ENCODE measurements at places on chromosomes 12 and 14.

DNA sequence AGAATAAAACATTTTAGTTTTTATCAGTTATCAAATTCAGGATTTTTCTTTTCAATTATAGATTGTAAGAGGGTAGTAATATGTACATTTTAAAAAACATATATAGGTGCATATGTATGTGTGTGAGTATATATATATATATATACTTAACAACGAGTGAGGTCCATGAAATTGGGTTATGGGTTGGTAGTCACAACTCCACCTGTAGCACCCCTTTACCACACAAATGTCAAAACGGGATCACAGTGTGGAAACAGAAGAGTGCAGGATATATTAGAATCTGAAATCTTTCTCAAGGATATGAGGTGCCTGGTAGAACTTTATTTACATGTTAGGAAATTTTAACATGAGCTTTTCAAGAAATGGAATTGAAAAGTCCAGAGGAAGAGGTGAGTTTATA, 31.3 kb downstream of the MIA2 start:
- DNase-seq: no peak

DNA sequence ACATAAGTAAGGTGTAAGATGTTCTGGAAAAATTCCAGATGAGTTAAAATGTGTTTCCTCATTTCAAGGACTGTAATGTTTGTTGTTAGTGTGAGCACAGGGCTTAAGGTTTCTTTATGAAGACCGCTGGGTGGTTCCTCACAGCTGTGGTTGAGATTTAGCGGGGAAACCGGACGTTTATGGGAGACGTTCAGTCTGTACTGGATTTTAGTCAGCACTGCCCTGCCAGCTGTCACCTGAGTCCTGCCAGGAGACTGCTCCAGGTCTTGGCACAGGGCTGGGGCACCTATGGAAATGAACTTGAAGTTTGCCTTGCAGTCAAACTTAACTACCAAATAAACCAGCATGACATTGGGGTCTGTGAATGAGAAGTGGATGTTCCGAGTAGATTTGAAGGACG, 555.2 kb downstream of the DIO2 start:
- no peak for DNase-seq

- DNase-seq: no peak
Measured at GRCh38 chr14:72986857-72987256, 40.0 kb downstream of the ZFYVE1 start.

GRCh38 chr12:115519359-115519758, 758.1 kb downstream of the MED13L start:
- no peak for DNase-seq

GRCh38 chr12:71315328-71315985, 124.1 kb upstream of the LGR5 start:
- DNase-seq: no peak

DNA sequence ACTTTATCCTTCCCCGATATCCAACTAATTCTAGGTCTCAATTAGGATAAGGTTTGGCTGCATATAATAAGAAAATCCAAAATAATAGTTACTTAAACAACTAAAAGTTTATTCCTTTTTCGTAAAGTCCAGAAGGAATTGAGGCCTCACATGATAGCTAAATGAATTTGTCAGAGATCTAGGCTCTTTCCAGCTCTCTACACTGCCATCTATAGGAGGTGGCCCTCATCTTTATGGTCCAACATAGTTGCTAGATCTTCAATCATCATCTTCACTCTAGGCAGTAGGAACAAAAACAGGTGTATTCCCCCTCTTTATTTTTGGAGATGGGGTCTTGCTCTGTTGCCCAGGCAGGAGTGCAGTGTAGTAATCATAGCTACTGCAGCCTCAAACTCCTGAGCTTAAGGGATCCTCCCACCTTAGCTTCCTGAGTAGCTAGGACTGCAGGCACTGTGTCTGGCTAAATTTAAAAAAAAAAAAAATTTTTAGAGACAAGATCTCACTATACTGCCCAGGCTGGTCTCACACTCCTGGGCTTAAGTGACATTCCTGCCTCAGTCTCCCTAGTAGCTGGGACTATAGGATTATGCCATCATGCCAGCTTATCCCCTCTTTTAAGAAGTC, 46.5 kb upstream of the SAV1 start:
- DNase-seq: no peak

- DNase-seq: no peak
Measured at GRCh38 chr14:100589071-100589759, 2.0 kb upstream of the BEGAIN start.

- no peak for DNase-seq
Measured at GRCh38 chr14:33068040-33068439, 129.4 kb downstream of the NPAS3 start.

DNA sequence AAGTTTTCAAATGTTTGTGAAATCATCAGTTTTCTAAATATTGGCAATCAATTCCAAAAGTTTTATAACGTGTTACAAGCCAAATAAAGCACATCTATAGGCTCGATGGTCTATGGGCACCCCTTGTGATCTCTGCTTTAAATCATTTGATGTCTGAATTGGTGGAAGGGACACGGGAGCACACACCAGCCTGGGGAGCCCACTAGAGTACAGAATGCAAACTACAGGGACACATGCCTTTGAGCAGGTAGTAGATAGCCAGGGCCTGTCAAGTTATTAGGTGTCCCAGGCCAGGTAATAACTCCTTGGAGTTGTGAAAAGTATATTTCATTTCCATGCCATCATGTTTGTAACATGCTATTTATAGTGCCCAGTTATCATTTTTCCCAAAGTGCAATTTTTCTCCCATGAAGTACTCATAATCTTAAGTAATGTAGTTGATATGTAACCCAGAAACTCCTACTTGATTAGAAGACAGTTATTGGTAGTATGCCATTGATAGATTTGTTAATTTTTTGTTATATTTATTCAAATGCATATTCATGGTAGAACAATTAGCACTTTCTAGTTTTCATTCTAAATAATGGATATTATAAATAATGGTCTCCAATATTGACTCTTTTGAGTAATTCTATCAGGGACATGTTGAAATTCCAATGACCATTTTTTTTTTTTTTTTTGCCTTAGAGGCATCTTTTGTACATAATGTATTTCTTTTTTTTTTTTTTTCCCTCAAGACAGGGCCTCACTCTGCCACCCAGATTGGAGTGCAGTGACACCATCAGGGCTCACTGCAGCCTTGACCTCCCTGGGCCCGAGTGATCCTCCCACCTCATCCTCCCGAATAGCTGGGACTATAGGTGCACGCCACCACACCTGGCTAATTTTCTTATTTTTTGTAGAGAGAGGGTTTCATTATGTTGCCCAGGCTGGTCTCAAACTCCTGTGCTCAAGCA, 96.9 kb upstream of the FGD4 start:
- no peak for DNase-seq

DNA sequence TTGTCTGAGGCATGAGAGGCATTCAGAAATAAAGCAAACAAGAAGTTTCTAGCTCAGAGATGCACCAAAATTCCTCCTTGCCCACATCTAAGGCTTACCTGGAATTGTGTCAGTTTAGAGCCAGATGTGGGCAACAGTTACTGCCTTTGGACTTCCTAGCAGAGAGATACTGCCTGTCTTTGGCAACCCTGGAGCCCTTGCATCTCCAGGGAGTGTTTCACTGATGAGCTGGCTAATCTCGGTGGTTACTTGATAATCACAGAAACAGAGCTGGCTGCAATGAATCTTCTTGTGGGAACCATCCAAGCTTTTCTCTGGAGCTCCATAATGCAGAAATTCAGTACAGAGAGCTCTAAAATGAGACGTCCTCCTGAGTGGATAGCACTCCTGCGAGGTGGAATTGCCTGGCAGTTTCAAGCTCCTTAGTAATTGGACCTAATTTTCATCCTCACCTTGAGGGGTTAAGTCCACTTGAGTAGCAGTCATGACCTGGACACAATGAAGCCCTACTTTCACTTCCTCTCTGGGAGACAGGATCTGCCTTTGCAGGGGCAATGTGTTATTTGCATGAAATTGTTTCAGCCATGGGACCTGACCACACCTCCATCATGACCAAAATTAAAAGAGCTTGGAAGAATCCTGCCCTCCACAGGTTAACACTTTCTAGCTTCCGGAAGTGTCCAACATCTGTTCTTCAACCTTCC, 108.8 kb upstream of the ARHGAP5 start:
- no peak for DNase-seq

GRCh38 chr12:39628836-39629235, 9.2 kb upstream of the ABCD2 start:
- no peak for DNase-seq

- no peak for DNase-seq
Measured at GRCh38 chr14:104093366-104094055, 8.0 kb downstream of the ASPG start.

DNA sequence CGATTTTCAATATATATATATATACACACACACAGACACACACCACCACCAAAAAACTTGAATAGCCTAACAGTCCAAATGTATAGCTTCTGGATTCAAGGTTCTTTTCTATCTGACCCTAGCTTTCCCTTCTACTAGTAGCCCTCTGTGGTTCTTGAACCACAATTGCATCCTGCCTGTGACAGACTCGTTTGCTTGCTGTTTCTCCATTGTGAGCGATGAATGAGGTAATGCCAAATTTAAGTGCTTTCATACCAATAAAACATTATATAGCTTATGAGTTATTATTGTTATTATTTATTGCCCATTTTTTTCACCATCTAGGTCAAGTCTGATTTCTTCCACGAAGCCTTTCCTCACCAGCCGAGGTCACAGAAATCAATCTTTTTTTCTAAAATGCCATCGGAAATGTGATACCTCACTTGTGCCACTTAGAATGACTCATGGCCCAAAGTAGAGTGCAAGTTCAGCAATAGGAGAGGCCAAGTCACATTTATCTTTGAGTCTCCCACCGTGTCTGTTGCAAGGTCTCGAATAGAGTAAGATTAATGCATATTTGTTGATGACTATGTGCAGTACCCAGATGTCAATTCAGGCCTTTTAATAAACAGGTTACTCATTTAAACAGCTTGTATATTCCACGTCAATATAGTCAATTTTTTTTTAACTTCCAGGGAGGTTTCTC, 1015.8 kb upstream of the SEL1L start:
- no peak for DNase-seq

- DNase-seq: no peak
Measured at GRCh38 chr12:51669996-51670395, 79.0 kb downstream of the SCN8A start.

DNA sequence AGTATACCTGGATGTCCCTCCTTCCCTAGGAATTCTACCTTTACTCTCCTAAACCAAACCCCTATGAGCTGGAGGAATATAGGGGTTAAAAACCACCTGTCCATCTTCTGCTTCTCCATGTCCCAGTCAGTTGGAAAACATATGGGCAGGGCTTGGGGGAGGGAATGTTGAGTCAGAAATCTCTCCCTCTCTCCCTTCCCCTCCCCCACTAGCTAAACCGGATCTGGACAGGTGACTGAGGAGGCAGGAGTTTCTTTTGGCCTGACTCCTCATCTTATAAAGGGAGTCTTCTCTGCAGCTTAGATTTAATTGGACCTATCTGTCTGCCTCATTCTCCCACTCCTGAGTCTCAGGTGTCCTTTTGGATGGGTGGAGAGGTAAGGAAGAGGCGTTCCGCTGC, 6.1 kb downstream of the ERBB3 start:
- DNase-seq: no peak

DNA sequence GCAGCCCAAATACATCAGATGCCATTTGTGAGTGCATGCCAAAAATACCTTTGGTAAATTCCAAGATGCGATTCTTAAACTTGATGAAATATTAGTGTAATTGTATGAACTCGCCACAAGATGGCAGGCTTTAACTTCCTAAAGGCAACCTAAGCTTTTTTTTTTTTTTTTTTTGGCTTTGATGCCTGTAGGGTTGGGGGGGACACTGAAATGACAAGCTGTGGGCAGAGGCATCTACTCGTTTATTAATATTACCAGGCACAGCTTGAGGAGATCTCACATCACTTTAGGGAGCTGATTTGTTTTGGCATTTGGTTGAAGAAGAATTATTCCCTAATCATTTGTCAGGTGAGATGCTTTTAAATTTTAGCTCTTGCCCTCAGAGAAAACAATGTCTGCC, 126.7 kb upstream of the CCDC196 start:
- no peak for DNase-seq

DNA sequence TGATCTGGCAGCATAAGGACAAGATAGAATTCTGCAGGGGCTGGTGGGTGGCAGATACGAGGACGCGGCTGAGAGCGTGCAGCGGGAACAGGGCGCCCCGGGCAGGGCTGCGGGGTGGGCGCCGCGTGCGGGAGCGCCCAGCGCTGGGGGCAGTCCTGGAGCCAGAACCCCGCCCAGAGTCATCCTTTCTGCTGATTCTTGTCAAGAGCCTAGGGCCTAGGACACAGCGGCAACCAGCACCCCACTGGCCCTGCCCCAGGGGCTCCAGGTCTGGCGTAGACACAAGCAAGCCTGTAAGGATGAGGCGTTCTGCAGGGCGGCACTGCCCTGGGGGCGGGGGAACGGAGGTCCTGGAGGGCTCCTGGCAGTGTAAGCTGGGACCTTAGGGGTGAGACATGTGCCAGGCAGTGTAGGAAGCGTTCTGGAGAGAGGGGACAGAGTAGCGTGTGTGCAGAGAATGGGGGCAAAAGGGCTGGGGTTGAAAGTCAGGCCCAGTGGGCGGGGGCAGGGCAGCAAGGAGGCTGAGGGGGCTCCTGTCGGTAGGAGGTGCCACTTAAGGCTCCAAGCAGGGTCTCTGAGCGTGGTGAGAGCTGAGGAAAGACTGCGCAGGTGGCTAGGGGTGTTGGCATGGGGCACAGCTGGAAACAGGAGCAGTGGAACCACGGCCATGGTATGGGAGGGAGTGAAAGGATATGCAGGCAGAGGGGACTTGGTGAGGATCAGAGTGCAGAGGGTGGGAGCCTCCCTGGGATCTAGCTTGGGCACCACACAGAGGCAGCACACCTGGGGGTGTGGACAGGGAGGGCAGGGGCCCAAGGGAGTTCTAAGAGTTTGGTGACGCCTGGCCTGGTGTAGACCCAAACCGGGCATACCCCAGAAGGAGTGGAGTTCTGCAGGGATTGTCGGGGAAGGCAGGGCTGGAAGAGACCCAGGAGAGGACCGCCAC, 845 bp upstream of the AHNAK2 start:
- DNase-seq: peak; percentile 12

DNA sequence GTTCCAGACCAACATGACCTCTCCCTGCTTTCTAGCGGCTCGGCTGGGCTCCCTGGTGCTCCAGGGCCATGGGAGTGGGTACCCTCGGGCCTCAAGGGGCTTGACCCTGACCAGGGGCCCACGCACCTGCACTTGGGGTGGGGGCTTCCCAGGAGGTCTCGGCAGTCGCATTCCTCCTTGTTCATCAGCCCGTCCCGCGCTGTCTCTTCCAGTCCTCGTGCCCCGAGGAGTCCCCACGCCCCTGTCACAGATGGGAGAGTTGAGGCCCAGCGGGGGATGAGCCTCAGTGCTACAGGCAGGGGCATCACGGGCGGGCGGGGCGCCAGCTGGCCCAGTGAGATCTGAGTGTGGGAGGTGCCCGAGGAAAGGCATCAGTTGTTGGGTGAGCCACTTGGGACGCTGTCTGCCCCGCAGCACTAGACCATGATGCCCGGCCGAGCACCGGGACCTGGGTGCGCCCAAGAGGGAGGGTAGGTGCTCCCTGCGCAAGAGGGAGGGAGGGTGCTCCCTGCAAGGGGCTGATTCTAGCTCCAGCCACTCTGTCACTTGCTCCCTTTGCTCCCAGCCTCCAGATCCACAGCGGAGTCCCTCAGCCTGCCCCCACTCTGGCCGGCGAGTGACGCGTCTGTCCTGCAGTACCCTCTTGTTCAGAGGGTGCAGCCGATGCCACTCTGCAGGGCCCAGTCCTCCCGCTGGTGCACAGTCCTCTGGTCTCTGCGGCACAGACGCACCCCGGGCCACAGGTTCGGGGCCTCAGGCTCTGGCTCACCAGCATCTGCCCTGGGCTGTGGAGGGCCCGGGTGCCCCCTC, 23.8 kb downstream of the MMP17 start:
- no peak for DNase-seq
